ENCODE measurements at places on chromosomes 3 and 15.

GRCh38 chr15:94041746-94042145, 189.6 kb upstream of the MCTP2 start:
- DNase-seq: no peak

GRCh38 chr3:25453619-25454004, 25.5 kb downstream of the RARB start:
- no peak for DNase-seq

DNA sequence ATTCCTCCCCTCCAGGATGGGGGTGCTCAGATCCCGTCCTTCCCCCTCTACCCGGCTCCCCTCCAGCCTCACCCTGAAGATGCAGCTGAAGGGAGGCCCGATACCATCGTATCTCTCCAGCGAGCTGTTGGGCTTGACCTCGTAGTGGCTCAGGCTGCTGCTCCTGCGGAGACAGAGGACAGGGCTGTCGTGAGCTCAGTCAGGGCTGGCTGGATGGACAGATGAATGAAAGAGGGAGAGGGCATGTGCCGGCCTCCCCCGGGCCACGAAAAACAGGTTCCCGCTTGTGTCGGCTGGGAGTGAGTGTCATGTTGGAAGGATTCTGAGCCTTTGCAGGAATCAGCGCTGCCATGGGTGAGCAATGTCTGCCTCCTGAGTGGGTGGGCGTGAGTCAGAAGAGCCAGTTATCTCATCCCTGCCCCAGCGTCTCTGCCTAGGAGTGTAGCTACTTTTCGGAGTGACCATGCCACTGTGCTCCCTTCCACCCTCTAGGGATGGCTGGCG, 35.2 kb downstream of the FEM1B start:
- no peak for DNase-seq

GRCh38 chr3:32283304-32283703, 44.8 kb downstream of the CMTM8 start:
- no peak for DNase-seq

DNA sequence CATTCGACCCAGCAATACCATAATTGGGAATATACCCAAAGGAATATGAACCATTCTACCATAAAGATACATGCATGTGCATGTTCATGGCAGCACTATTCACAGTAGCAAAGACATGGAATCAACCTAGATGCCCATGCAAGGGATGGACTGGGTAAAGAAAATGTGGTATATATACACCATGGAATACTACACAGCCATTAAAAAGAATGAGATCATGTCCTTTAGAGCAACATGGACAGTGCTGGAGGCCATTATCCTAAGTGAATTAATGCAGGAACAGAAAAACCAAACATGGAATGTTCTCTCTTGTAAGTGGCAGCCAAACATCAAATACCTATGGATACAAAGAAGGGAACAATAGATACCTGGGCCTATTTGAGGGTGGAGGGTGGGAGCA, 7.4 kb downstream of the ETFA start:
- DNase-seq: no peak

- DNase-seq: no peak
These were observed 40.9 kb downstream of the FBN1 start for GRCh38 chr15:48604567-48604966.

- DNase-seq: no peak
These were observed 495.9 kb upstream of the NAALADL2 start for GRCh38 chr3:174363256-174363655.

DNA sequence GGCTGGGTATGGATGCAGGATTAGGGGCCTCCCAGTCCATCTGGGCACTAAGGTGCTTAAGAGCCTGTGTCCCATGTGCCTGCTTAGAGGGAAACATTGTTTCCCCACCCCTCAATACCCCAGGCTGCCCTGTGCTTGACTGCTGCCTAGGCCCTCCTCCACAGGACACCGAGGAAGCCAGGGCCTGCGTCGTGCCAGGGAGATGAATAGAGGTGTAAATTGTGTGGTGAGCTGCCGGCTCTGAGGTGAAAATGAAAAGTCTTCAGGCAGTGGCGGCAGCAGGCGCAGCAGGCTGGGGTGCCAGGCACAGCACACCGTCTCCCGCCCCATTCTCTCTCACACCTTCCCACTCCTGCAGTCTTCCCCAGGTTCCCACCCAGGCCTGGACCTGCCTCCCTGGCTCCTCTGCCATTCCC, 13.9 kb upstream of the GRM2 start:
- no peak for DNase-seq

DNA sequence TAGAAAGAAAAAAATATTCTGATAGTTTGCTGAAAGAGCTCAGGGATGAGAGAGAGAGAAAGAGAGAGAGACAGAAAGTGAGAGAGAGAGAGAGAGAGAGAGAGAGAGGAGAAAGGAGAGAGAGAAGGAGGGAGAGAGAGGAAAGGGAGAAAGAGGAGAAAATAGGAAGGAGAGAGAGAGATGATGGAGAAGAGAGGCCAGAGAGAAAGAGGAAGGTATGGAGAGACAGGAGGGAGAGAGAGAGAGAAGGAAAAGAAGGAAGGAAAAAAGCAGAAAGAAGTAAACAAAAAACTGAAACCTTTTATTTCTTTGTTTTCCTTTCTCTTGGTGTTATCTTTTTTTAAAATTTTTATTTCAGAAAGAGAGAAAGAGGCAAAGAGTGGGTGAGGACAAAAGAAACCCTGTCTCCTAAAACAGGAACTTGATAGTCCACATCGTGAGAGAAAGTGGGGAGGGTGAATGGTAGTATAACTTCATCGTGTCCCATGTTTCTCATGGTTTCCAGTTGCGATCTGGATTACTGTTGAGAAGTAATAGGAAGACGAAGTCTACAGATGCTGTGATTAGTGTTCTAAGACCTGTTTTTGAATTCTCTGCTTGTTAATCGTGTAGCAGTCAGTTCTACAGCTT, 279.7 kb downstream of the LPP start:
- DNase-seq: no peak

GRCh38 chr3:122358703-122359032, 24.4 kb downstream of the MIX23 start:
- DNase-seq: no peak

DNA sequence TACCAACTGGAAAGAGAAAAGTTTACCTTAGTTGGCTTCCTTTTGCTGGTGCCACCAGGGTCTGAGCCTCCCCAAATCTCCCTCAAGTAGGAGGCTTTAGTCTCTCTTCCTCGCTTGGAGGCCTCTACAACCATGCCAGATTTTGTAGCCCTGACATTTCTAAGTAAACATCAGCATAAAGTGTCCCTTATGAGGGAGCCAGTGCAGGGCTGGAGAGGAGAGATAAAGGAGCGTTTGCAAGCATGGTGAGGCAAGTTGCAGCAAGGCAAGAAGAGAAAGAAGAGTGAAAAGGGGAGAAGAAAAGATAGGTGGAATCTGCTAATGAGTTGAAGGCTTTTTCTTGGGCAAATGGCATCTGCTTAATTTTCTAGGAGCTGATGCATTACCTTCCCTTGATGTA, 82.7 kb upstream of the FNDC3B start:
- DNase-seq: no peak

DNA sequence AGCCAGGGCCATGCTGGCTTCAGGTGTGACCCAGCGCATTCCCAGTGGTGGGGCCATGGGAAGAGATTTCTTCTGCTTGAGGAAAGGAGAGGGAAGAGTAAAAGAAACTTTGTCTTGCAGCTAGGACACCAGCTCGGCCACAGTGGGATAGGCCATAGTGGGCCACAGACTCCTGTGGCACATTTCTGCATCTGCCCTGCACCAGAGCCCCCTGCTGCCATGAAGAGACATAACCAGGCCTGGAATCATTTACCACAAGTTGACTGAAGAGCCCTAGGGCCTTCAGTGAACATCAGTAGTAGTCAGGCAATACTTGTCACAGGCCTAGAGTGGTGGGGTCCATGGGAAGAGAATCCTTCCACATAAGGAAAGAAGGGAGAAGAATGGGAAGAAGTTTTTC, 411.4 kb upstream of the ARL6 start:
- no peak for DNase-seq

GRCh38 chr15:28919201-28919635, 33.4 kb downstream of the APBA2 start:
- DNase-seq: no peak

DNA sequence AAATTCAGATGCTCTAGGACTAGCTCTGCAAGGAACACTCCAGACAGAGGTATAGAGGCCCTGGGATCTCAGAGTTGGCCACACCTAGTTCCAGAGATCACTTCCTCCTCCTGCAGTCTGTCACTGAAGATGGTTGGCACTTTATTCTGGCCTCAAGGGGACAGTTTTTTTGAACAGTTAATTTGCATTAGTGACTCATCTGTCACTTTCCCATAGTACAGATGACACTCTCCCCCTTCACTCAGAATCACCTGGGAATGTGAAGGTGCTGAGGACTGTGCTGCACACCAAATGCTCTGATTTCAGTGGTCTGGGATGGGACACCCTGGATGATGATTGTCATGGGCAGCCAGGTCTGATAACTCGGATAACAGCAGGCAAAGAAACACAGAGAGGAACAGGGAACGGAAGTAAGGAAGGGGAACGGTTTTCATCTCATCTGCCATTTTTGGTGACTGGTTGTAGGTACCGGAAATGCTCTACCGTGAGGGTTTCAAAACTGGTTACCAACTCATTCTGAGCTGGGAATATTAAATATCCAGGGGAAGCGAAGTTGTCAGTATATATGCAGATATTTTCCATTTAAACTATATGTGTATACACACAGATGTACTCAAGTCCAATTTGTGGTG, 232.5 kb upstream of the ST8SIA2 start:
- no peak for DNase-seq

DNA sequence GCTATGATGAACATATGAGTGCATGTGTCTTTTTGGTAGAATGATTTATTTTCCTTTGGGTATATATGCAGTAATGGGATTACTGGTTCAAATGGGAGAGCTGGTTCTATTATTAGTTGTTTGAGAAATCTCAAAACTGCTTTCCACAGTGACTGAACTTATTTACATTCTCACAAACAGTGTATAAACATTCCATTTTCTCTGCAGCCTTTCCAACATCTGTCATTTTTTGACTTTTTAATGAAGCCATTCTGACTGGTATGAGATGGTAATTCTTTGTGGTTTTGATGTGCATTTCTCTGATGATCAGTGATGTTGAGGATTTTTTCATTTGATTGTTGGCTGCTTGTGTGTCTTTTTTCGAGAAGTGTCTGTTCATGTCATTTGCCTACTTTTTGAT, 1124.2 kb downstream of the NAALADL2 start:
- no peak for DNase-seq

DNA sequence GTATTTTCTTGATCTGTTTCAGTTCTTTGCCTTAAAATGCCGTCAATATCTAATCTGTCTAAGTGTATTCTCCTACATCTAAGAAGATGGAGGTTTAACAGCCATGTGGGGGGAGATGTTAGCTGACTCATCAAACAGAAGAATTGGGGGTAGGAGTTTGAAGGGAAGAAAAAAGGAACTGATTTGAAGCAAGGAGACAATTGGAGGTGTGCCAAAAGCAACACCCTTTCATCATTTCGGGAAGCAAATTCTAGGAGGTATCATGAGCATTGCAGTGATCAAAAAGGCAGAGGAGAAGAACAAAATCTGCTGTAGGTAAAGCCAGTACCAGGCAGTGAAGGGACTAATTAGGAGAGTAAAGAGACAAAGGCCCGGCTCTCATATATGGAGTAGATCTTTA, 337.3 kb upstream of the TBC1D5 start:
- no peak for DNase-seq

DNA sequence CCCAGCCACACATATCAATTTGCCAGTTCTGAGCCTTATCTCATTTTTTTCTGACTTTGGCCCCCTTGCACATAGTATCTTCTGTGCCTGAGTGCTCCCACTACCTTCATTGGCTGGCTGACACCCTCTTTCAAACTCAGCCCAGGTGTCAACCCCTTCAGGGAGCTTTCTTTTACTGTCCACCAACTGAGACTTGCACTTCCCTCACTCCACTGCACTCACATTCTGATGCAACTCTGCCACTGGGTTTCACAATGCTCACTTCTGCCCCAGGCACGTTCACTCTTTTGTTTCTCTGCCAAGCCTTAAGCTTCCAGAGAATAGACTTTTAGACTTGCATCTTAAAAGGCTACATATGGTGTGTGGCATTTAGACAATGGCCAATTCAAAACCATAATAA, 101.5 kb upstream of the CBLB start:
- DNase-seq: no peak

DNA sequence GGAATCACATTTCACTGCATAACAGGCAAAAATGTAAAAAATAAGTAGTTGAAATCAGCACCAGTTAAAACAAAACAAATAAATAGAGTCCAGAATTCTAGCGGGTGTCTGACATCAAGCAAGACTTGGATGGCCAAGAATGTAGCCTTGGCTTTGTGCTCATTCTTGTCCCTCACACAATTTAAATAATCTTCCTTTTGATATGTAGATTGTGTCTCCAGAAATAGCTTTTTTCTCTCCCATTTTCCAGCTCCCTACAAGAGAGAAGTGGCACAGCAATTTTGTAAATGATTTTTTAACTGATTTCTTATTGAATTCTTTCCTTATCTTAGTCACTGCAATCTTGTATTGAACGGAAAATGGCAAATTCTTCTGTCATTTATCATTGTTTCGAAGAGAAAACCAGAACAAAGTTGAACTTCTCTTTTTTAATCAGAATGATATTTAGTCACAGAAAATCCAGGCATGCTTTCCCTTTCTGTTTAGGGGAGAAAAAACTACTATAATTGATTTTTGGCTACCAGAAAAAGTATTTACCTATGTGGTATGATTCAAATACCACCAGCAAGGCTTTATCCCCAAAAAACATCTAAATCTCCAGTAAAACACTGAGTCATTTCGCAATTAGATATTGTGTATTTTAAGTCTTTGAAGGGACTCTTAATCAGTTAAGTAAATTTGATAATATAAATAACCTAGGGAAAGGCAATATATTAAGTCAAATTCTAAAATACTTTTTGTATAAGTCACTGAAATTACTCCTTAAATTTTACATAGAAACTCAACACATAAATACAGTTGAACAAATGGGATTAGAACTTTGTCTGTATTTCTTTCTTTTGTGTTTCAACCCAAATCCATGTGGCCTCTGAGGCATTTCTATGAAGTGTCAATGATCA, 481.7 kb downstream of the GBE1 start:
- DNase-seq: no peak

DNA sequence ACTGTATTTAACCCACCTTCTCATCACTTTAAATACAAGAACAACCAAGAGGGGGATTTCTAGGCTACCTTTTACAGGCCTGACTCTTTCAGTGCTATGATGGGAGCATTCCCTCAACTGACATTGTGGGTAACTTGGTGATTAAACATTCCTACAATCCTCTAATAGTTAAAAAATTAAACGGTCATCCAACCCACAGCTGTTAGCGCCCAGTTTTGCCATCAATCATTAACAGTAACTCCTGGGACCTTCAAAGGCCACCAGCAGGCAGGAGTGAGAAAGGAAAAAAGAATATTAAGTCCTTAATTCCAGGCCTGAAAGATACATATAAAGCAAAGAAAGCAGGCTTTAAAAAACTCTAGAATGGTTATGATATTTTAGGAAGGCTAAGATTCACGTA, 512.1 kb downstream of the MAGI1 start:
- no peak for DNase-seq
